T1000 (cell line): ENCODE measurements at places on chromosomes 2 and 18.

DNA sequence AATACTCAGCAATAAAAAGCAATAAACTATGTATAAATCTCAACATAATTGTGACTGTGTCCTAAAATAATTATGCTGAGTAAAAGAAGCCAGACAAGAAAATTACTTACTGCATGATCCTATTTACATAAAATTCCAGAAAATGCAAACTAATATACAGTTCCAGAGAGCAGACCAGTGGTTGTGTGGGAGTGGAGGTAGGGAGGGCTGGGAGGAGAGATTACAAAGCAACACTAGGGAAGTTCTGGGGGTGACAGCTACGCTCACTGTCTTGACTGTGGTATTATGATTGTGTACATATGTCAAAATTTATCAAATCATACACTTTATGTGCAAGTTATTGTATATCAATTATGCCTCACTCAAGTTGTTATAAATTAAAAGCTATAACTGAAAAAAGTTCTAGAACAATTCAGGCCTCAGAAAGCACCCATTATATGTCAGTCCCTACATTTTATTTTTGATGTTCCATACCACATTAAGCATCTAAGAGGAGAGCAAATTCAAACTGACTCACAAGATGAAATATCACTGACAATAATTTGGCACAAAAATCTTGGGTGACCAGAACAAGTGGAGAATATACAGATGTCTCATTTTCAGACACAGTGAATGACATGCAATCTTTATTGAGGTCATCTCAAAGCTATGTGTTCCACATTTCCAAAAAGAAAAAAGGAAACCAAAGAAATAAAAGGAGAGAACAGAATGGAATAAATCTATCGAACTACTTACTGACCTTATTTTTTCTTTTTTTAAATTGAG lies 85.1 kb downstream of the ANTXR1 start:
- no peak for DNase-seq

DNA sequence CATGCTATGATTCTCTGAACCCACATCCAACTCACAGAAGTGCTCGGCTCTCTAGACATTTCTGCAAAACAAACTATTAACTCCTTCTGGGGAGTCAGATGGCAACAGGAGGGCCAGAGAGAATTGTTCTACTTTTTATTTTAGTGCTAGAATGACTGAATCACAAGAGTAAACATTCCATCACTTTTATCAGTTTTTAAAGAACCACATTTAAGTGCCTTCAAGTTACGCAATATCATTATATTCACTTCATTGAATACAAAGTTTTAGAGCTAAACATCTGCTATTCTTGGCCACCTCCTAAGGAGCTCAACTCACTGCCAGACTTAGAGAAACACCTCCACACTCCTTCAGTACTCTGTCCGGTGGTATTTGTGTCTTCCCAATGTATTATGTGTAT lies 22.4 kb downstream of the B4GALT6 start:
- DNase-seq = no peak

DNA sequence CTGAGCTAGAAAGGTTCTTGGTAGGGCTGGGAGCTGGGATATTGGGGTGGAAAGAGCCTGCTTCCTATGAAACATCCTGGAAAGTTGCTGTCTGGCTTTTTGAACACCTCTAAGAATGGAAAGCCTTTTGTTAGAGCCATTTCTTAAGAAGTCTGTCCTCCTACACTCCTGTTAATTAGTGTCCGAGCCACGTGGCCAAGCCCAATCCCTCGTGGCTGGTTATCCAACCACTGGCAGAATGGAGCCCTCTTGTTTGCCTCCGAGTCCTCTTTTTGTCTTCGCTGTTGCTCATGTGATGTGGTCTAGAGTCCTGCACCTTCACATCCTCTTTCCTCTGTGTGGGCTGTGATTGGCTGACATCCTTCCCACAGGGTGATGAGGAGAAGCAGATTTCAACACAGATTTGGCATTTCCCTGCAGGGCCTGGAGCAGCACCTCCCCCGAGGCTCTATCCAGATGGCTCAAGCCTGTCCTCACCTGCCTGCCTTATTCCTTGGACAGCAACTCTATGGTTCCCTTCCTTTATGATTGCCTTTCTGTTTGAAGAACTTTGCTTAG lies 8.2 kb upstream of the TOGARAM2 start:
- no peak for DNase-seq

DNA sequence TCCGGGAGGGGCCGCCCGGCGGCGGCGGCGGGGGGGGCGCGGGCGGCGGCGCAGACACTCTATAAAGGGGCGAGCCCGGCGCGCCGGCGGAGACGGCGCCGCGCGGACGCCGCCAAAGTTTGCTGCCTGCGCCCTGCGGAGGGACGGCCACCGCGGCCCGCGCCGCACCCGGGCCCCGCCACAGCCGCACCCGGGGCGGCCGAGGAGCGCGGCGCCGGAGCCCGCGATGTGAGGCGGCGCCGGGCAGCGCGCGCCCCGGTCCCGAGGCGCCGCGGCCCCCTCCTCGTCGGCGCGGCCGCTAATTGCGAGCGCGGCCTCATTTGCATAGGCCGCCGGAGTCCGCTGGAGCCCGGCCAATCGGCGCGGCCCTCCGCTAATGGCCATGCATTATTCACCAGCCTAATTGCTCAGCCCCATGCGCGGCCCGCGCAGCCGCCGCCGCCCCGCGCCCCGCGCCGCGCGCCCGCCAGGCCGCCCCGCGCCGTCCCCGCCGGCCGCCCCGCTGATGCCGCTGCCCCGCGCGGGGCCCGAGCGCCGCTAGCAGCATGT lies at the start of gene SALL3:
TSS of gene SALL3 (plus strand) at position 89 of the 549 bp plus-strand sequence. CDS start at position 546, 457 bp downstream.
- DNase-seq = no peak

DNA sequence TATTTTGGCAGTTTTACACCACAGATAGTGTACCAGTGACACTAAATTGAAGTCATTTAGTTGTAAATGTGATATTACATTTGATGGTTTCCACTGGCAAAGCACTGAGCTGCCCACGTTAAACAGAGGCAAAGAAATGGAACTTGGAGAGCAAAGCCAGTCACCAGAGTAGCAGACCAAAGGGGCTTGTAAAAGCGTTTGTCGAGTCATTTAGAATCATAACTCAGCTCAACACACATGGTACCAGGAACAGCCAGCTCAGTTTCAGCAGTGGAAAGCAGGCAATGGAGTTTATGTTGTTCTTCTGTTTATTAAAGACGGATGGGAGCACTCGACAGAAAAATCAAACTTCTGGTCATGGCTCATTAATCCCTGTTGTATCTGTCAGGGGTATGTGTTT lies 91.2 kb downstream of the POU3F3 start:
- no peak for DNase-seq

- DNase-seq = no peak
These were observed 82.9 kb downstream of the NFATC1 start for GRCh38 chr18:79478484-79479115.

- no peak for DNase-seq
These were observed 17.5 kb downstream of the YWHAQ start for GRCh38 chr2:9613291-9613690.

GRCh38 chr2:72972352-72973136 lies 55.2 kb downstream of the EMX1 start:
- no peak for DNase-seq

GRCh38 chr2:239819091-239819973 lies 205.8 kb downstream of the NDUFA10 start:
- DNase-seq = no peak

- DNase-seq = no peak
These were observed 17.0 kb upstream of the CIDEA start for GRCh38 chr18:12236934-12237832.

DNA sequence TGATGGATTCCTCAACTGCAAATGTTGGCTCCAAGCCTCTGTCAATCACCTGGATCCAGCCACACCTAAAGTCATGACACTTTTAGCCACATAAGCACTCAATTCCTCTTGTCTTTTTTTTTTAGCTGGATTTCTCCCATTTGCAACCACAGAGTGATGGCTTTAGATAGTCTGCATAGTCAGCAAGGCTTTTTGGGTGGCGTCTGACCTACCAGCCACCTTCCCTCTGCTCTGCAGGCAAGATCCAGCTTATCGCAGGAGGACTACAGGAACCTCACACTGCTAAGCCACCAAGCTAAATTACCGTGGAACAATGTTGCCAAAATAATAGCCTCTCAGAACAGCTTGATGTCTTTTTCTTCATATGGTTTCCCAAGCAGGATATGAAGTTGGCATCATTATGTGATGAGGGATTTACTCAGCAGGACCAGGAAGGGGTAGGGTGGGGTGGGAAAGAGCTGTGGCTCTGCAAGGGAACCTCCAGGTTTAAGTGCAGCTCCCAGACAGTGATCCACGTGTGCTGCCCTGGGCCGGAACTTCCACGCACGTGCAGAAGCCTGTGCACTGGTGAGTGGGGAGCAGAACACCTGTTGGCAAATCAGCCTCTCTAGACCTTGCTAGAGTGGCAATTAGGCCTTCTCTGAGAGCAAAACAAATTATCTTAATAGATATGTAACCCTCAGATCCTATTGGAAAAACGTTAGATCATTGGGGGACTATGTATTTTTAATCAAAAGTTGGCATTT lies 170.6 kb upstream of the NCK2 start:
- no peak for DNase-seq

DNA sequence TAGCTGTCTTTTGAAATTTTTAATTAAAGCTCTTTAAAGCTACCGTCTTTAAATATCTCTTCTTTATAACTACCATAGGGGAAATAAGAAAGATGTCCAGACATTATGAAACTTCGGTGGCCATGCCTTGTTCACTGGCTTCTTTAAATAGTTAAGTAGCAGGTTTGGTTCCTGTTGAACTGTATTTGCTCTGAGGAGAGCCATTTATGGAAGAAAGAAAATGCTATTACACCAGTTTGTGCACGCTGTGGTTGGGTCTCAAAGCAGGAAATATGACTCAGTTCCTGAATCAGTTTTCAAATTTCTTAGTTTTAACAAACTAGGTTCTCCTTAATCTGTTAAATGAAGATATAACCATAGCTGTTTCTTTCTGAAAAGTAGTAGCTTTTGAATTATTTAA lies 12.2 kb downstream of the ARPC2 start:
- DNase-seq = no peak

DNA sequence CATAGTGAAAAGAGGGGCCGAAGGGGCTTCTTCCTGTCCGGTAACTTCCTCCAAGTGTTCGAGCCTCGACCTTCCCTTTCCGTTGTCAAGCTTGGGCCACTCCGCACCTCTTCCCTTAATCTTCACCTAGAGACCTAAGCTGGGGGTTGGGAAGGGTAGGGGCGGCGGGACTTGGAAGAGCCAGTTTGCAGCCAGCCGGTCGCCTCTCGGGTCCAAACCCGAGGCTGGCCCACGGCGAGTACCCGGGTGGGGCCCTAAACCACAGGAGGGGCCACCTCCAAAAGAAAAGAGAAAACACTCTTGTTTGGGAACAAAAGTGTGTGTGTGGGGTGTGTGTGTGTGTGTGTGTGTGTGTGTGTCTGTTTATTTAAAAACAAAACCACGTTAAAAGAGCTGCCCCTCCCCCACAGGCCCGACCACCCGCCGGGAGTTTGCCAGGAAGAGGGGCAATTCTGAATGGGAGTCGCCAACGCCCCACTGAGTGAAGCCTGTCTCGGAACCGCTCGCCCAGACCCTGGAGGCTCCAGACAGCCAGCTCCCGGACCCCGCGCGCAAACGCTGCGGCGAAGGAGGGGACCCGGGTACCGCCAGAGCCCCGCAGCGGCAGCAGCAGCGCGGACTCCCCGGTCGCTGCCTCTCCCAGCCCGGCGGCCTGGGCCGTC lies 488 bp upstream of the RHOB start:
- DNase-seq = no peak

DNA sequence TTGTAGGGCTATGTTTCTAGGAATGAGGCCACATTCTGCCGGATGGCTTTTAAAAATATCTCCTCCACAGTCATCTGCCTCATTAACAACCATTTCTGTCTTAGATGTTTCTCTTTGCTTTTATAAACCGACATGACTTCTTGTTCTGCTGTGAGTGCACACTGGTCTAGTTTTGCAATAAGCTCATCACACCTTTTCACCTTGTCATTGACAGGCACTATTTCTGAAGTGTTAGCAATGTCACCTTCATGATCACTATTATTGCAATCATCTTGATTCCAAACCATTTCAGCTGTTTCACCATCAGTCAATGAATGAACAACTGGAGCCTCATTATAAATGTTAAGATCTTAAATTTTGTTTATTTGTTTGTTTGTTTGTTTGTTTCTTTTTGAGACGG lies 523.7 kb upstream of the DSEL start:
- no peak for DNase-seq

DNA sequence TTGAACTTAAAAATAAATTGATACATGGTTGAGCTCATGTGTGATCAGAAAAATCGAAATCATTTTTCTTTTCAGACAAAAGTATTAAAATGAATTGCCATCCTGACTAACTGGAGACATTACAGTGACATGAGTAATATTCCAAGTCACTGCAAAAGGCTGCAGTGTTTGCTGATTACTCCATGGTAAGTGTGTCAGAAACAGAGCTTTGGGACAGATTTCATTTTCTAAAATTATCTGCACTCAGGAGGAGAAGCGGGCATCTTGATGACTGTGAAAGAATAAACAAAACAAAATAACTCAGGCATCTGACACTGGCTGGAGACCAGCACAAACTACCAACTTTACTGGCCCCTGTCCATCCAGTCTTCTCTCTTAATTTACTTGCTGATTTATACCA lies 312.3 kb upstream of the PIK3C3 start:
- no peak for DNase-seq

- no peak for DNase-seq
These were observed 62.8 kb downstream of the EHD3 start for GRCh38 chr2:31296641-31297287.

GRCh38 chr18:54239601-54240000 lies 15.1 kb upstream of the MBD2 start:
- no peak for DNase-seq

GRCh38 chr2:128996078-128996477 lies 677.4 kb upstream of the HS6ST1 start:
- no peak for DNase-seq

GRCh38 chr18:3839581-3839981 lies 389.6 kb downstream of the TGIF1 start:
- DNase-seq = no peak

GRCh38 chr2:13543550-13543949 lies 826.8 kb downstream of the TRIB2 start:
- DNase-seq = no peak

GRCh38 chr2:232982926-232983668 lies 30.0 kb downstream of the NGEF start:
- no peak for DNase-seq

DNA sequence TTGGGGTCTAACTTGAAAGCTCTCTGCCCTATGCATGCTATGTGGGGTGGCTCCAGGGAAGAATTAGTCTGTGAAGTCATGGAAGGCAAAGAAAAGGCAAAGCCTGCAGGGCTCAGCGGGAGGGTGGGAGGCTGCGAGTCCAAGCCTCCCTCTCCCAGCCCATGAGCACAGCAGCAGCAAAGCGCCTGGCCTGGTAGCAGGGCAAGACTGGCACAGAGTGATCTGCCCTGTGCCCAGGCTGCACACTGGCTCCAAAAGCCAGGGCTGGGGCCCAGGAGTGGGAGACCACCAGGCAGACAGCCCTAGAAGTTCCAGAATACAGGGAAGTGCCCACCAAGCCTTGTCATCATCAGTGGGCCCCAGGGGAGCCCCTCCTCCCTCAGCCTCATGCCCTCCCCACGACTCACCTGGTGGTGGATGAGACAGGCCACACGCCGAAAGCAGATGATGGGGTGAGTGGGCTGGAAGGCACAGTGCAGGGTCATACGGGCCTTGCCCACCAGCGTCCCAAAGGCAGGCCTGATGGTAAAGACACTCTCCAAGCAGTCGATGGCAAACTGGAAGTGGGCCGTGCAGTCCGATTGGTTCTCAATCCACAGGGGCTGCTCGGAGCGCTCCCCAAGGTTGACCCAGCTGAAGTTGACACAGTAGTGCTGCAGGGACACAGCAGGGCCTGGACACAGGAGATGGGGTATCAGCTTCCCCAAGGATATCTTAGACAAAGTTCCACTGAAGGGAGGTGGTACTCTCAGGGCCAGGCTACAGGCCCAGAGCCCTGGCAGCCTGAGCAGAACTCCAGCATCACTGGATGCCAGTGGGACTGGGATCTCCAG lies 12.1 kb downstream of the CFAP65 start:
- no peak for DNase-seq
